ENCODE measurements at places on chromosomes 6 and 20. TPM values are rescaled to one million over a fixed set of nuclear protein-coding genes. Genes with fewer than 3 reads are reported as not detected.

- no peak for DNase-seq
Observed at GRCh38 chr6:33716379-33716778, 4.9 kb upstream of the UQCC2 start.

The EPPIN gene
- total RNA-seq, result not detected

The GDAP1L1 gene
- total RNA-seq, result not detected

GRCh38 chr20:50528129-50528528, 17.9 kb downstream of the PTPN1 start:
- DNase-seq, result no peak

DNA sequence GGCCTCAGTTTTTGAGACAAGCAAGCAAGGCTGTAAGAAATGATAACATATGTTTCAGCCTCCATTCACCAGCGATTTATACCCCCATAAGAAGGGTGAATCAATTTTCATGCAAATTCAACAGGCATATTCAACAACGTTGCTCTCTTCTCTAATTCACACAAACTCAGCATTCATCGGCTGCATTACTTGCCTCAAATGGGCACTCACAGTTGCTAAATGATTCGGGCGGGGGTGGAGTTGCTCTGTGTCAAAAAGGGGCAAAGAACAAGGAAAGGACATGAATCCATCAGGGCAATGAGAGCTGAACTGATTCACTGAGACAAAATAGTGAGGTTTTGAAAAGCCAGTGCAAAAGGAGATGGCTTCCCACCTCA, 9.0 kb downstream of the MOXD1 start:
- DNase-seq, result no peak

GRCh38 chr6:45044086-45044485, 284.0 kb upstream of the RUNX2 start:
- no peak for DNase-seq

The SLC17A9 gene
- 0.34 TPM for total RNA-seq

The SIGLEC1 gene
- total RNA-seq, result not detected

DNA sequence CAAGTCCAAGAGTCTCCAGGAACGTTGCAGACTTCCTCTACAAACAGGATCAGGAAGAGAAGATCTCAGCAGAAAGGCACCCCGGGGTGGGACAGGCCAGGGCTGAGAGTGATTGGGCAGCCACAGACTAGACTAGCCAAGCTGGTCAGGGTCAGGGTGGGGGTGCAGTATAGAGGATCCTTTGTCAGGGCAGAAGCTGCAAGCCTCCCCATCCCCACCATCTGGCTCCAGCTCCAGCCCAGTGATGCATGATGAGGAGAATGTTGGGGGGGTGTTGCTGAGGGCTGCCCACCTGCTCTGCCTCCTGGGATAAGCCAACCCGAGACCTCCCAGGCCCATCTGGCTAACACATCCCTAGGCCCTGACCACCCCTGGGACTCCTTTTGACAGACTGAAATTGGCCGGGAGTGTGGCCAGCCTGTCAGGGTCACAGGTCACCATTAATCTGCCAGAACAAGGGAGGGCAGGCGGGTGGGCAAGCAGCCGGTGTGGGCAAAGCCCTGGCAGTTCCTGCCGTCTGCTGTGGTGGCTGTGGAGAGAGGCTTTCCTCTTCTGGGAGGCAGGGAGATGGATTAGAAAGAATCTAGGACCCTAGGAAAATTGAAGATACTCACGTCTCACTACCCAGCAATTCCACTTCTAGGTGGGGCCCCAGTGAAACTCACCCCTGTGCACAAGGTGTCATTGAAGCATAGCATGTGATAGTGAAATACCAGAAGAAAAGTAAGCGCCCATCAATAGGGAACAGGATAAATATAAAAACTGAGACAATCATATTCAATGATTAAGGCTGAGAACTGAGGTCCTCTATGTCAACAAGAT, 22.1 kb upstream of the SNTA1 start:
- DNase-seq, result no peak

DNA sequence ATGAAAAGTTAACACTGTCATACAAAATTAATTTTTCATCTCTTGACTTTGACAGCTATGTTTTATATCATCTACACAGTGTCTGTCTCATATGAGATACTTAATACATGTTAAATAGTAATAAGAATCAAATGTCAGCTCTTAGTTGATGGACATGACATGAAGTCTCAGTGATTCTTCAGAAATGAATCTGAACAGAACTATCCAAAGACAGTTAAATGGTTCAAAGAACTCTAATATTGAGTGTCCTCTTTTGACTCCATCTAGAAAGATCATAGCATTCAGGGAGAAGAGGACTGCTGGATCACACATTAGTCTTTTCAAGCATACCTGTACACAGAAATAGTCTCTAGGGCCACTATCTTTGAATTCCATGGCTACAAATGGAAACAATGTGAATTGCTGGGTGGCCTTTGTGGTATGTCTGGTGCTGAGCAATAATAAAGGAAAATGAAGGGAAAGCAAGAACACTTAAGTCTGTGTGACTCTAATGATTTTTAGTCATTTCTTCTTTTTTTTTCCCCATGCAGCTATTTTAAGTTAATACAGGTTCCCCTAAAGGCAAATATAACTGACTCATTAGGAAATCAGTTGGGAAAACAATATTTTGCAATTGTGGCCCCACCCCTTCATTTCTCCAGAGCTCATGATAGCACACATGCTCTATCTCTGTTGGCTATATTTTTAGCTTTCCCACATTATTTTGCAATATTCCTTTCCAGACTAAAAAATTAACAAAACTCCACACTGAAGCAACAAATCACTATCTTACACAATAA, 367.5 kb downstream of the GRIK2 start:
- peak; percentile 64 for DNase-seq

The NKAPL gene
- 1.7 TPM for total RNA-seq

The RAB23 gene
- 18.2 TPM for total RNA-seq

DNA sequence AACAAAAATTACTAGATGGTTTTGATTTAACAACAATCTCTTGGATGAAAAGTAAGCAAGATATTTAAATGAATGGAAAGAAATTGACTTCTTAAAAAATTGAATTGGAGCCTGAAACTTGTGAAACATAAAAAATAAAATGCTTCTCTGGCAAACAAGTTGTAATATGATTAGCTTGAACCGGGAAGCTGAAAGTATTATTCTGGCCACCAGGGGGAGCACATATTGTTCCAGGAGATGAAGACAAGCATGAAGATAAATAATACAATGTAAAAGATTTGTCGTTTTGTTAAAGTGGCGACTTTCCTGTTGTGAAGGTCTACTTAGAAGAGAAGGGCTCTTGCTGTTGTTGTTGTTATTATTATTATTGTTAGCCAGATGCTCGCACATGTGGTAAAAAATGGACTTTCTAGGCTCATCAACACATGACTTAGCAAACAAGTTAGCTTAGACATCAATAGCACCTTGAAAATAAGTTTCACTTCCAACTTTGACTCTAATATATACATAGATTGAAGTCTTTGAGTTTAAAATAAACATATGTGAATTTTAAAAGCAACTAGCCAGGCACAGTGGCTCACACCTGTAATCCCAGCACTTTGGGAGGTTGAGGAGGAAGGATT, 14.2 kb downstream of the PAX1 start:
- DNase-seq, result no peak

- peak; percentile 34 for DNase-seq
Observed at GRCh38 chr6:14848019-14848418, 397.9 kb upstream of the JARID2 start.

GRCh38 chr20:44615876-44616603, 33.7 kb downstream of the PKIG start:
- no peak for DNase-seq

- DNase-seq, result peak; percentile 95
Observed at GRCh38 chr6:117540670-117541069, 58.2 kb downstream of the DCBLD1 start.

The LTB gene
- 0.92 TPM for total RNA-seq

The BPIFB4 gene
- total RNA-seq, result not detected

- DNase-seq, result no peak
Observed at GRCh38 chr6:39342692-39343395, 20.3 kb upstream of the KCNK16 start.

DNA sequence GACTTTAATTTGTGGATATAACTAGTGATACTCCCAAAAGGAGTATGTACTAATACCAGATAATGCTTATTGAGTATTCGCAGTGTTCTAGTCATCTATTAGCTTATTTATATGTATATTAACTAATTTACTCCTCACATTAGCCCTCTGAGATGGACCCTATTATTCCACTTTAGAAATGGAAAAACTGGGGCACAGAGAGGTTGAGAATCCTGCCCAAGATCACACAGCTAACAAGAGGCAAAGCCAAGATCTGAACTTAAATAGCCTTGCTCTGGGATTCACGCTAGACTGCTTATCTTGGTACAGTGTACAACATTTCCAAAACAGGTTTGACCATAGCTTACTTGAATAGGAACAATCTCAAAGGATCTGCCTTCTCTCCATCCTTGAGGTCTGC, 8.5 kb upstream of the SPO11 start:
- no peak for DNase-seq

The SGK2 gene
- total RNA-seq, result 0.04 TPM

The LAMA4 gene
- not detected for total RNA-seq

DNA sequence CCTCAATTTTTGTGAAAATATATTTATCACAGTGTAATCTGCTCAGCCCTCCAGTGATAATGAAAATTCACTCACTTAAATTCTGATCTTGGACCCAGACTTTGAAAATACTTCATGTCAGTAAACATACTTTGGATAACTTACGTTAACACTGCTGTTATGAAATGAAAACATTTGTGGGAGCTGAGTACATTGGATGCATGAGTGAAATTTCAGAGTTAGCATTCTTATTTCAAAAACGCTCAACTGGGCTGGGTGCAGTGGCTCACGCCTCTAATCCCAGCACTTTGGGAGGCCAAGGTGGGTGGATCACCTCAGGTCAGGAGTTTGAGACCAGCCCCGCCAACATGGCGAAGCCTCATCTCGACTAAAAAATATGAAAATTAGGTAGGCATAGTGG, 196.4 kb downstream of the UTRN start:
- DNase-seq, result no peak

GRCh38 chr20:62210496-62210855, 9.6 kb downstream of the HRH3 start:
- DNase-seq, result no peak

The PLAGL2 gene
- total RNA-seq, result 12.3 TPM

The NEURL2 gene
- total RNA-seq, result 1.2 TPM

- DNase-seq, result no peak
Observed at GRCh38 chr6:3396503-3397180, 60.2 kb downstream of the SLC22A23 start.

Measured in foreskin keratinocyte (primary cell).